ENCODE measurements at places on chromosomes 5 and 9.

GRCh38 chr9:137711678-137712105, 92.9 kb downstream of the EHMT1 start:
- no peak for DNase-seq

- no peak for DNase-seq
Observed at GRCh38 chr5:171633776-171634470, 151.7 kb upstream of the SMIM23 start.

GRCh38 chr5:169810524-169810923, 169.8 kb downstream of the INSYN2B start:
- no peak for DNase-seq

GRCh38 chr5:71865665-71866320, 146.7 kb downstream of the CARTPT start:
- no peak for DNase-seq

DNA sequence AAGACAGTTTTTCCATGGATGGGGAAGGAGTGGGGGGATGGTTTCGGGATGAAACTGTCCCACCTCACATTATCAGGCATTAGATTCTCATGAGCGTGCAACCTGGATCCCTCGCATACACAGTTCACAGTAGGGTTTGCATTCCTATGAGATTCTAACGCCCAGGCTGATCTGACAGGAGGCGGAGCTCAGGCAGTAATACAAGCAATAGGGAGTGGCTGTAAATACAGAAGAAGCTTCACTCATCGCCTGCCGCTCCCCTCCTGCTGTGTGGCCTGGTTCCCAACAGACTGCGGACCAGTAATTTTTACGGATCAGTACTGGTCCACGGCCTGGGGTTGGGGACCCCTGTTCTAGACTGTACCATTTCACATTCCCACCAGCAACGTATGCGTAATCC, 68.3 kb upstream of the OTULINL start:
- DNase-seq = no peak

DNA sequence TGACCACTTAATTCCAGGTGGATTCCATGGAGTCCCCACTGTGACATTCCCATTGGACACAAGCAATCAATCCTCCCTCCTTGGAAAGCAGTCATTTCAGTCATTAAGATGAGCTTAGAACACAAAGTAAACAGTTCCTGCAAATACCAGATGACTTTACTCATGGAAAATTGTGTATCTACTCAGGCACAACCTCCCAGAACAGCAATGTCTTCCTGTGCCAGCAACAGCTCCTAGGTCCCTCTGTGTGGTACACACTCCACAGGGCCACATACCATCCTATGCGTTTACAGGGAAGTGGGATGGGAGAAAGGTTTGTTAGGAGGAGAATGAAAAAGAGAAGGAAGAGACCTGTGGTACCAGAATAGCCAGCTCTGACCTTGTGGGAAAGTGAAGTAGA, 53.7 kb downstream of the MTMR12 start:
- DNase-seq = no peak

DNA sequence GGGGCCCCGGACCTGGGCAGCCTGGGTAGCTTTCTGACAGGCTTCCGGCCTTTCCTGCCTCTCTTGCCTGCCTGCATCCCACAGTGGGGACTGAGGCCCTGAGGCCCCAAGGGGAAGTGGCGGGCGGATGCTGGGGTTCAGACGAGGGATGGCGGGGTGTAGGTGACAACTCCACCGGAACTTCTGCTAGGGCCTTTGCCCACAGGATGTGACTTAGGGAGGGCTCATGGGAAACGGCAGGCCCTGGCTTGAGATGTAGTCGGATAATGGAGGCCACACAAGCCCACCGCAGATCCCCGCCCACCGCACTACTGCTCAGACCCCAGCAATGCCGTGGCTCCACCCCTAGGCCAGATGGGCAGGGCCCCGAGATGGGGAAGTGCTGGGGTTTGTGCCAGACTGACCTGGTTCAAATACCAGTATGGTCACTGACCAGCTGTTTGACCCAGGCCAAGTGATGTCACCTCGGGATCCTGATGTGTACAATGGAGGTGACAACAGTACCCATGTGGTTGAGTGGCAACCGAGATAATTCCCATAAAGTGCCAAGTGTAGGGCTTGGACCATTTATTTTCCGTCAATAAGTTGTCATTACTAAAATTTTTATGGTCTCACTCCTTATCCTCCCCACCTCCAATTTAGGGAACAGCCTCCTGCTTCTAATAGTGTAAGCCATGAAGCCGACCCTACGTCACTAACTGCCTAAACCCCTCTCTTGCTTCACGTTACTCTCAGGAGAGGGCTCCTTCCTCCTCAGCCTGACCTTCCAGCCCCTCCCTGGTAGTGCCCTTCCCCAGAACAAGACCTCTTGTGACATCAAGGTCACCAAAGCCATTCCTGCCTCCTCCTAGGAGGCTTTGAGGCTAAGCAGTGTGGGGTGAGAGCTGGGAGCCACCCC, 2.5 kb upstream of the CDK9 start:
- DNase-seq = no peak

GRCh38 chr5:87649455-87649854, 236.7 kb upstream of the CCNH start:
- DNase-seq = no peak

DNA sequence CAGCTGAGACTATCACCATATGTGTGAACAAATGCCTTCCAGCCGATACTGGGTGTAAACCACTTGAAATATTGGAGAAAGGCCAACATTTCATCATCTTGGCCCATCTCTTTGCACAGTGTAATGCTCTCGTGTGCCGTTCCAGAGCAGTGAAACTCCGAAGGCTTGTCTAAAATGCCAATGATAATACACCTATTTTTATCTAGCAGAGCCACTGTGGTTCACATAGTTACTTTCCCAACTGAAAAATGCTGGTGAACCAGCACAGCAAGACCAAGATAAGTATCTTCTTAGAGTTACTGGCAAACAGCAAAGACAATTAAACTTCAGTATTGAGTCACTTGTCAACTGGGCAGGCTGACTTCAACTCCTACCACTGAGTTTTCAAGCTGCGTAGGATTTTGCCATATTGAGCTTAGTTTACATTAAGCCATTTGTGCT, 379.9 kb upstream of the ACTBL2 start:
- DNase-seq = no peak

GRCh38 chr9:112366591-112366990, 13.3 kb upstream of the HSDL2 start:
- DNase-seq = no peak

GRCh38 chr5:116881921-116882531, 307.4 kb upstream of the SEMA6A start:
- no peak for DNase-seq
